ENCODE measurements at places on chromosomes 13 and 19.

- DNase-seq = no peak
Observed at GRCh38 chr19:35216016-35216832, 12.3 kb downstream of the FAM187B start.

- DNase-seq = no peak
Observed at GRCh38 chr13:50912851-50913250, 3.3 kb downstream of the RNASEH2B start.

GRCh38 chr13:78786459-78786858 lies 127.5 kb upstream of the OBI1 start:
- no peak for DNase-seq

GRCh38 chr19:29715701-29716581 lies 880 bp upstream of the C19orf12 start:
- DNase-seq = no peak

DNA sequence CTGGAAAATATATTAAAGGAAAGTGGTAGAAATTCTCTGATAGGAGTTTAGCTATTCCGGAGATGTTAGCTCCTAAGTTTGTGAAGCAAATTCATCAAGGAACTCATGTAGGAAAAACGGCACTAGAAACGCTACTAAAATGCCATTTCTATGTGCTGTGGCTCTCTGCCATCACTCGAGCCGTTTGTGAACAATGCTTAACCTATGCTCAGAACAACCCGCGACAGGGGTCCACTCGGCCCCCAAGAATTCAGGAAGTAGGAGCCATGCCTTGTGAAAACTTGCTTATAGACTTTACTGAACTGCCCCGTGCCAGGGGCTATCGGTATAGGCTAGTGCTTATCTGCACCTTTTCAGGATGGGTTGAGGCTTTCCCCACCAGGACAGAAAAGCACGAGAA lies 14.2 kb upstream of the SLC15A1 start:
- DNase-seq = no peak

DNA sequence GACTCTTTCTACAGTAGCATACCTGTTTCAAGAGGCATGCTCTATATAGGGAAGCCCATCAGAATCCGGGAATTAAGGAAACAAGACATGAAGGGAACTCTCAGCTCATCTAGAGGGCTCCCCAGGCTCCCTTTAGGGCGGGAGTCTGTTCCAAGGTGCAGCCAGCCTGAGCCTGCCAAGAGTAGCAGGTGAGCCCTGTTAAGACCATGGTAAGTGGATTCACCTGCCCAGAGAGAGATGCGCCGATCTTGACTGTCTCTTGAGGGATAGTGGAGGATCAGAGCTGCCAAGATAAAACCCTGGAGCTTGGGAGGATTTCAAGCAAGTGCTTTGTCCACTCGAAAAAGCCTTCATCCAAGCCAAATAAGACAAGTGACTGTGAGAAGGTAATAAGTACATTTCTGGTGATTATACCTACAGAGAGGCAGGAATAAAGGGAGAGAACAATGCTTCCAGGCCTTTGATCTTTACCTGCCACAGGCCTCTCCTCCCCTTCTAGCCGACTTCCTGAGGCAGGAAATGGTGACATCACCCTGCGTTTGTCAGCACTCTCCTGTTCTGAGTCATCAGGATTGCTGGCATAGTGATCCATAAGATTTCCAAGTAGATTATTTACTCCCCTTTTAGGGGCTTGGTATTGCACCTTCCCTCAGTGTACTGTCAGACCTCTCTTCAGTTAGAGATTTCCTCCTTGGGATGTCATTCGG lies 31.5 kb downstream of the KLF5 start:
- no peak for DNase-seq

DNA sequence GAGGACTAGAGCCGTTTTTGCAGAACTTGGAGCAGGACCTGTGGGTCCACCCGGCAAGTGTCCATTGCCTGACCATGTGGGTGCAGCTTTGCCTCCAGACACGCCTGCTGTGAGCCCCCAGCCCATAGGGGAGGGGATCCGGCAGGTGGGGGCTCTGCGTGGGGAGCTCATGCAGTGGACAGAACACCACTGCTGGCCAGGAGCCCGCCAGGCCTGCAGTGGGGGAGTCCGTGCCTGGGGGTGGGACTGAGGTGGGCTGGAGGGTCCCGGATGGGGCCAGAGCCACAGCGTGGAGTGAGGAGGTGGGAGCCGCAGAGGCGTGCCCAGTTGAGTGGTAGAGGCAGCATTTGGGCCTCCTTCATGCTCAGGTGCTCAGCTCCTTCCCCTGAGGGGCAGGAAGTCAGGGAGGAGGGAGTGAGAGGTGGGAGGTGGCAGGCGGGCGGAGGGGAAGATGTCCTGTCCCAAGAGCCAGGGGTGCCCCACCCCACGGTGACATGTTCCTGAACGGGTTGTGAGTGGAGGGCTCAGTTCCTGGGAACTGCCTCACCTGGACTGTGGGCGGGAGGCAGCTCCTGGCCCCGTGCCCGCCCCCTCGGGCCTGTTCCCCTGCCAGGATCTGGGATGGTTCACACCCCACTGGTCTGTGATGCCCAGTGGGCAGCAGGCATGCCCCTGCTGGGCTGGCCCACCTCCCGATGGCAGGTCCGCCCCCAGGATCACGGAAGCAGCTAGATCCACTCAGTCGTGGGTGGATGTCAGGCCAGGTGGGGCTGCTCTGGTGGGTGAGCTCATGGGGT lies 8.8 kb downstream of the ADAT3 start:
- no peak for DNase-seq

DNA sequence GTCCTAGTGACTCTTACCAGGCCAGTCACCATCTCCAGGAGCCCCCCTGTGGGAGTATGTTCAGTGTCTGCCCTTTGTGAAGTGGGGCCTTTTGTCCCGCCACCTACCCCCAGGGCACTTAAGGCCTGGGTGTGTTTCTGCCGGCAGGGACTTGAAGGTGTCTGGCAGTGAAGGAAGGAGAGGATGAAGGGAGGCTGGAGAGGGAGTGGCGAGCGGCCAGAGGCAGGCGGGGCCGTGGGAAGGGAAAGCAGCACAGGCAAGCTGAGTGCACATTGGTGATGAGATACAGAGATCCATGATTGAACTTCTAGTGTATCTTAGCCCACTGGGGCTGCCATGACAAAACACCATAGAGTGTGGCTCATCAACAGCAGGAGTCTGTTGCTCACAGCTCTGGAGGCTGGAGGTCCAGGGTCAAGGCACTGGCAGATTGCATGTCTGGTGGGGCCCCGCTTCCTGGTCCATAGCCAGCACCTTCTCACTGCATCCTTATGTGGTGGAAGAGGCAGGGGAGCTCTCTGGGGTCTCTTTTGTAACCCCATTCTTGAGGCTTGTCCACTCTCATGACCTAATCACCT lies 17.5 kb downstream of the CUL4A start:
- DNase-seq = no peak

- DNase-seq = no peak
Observed at GRCh38 chr13:95784161-95784899, 107.4 kb downstream of the DNAJC3 start.

GRCh38 chr19:57099199-57099661 lies 20.6 kb upstream of the USP29 start:
- DNase-seq = peak; percentile 89

DNA sequence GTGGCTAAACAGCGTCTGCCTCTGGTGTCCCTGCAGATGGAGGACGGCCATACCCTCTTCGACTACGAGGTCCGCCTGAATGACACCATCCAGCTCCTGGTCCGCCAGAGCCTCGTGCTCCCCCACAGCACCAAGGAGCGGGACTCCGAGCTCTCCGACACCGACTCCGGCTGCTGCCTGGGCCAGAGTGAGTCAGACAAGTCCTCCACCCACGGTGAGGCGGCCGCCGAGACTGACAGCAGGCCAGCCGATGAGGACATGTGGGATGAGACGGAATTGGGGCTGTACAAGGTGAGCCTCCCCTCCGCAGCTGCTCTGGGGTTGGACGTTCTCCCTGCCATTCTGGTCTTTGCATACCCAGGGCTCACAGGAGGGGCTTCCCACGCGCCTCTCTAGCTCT lies 19.9 kb downstream of the UHRF1 start:
- DNase-seq = no peak

GRCh38 chr13:38703255-38703654 lies 16.4 kb downstream of the FREM2 start:
- peak; percentile 62 for DNase-seq

- peak; percentile 22 for DNase-seq
Observed at GRCh38 chr13:106796280-106797047, 228.5 kb upstream of the ARGLU1 start.

- peak; percentile 53 for DNase-seq
Observed at GRCh38 chr13:76723551-76724232, 162.5 kb downstream of the KCTD12 start.

GRCh38 chr13:42747399-42747873 lies 33.9 kb upstream of the FAM216B start:
- no peak for DNase-seq

GRCh38 chr13:97485320-97485719 lies 51.4 kb downstream of the RAP2A start:
- no peak for DNase-seq

DNA sequence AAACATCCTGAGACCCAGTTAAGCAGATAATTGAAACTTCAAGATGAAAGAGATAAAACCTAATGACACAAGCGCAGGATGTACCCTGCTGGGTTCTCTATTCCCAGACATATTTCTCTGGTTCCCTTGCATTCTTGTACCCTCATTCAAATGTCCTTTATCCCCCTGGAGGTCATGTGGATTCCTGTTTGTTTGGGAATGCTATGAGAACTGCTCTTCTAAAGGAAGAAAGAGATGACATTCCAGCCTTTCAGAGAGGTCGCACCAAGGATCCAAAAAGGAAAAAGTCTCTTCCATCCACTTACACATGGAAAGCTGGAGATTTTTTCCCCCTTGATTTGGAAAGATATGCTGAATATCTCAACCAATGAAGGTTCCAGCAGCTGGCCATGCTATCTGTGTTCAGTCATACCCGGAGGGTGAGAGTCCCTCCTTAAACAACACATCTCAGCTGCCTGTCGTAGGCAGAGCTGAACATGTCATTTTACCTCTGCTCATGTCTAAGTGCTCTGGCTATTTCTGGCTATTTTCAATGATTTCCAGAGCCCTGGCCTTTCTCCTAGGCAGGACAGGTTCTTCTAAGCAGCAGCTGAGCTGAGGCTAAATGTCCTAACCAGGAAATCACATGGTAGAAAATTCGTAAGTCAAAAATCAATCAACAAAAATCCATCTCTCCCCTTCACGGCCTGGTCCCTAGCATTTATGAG lies 52.5 kb downstream of the C13orf42 start:
- no peak for DNase-seq

DNA sequence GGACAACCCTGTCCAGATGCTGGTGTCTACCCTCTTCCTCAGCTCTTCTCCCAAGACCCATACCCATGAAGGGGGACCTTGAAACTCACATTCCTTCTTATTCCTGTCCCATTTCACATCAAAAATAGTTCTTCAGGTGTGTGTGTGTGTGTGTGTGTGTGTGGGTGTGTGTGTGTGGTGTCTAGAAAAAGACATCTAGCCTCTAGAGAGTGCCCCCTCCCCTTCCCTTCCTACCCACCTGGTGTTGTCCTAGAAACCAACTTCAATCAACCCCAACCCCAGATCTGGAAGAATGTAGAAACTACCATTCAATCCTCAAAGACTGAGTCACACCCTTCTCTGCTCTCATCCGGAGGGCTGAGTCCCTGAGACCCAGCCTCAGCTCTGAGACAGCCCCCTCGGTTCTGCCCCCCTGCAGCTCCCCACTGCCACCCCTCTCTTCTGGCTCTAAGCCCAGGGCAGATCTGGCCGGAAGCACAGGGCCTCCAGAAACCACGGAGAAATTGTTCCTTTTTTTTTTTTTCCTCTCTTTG lies 3.5 kb downstream of the KCNN4 start:
- DNase-seq = peak; percentile 32

DNA sequence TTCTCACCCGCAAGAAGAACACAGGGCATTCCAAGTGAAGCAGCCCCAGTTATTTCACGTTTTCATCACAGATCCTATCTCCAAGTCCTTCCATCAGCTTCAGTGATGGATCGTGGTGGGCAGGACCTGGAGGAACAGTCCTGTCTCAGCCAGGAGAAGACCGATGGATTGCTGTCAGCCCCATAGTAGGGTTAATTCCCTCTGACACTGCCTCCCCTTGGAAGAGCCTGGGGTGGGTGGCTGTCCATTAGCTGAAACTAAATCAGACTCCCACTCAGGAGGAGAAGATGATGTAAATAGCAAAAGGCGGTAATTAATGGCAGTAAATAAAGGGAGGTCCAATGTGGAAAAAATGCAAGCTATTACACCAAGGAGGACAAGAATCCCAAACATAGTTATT lies 131.0 kb downstream of the TNFRSF19 start:
- DNase-seq = no peak

- no peak for DNase-seq
Observed at GRCh38 chr19:6958791-6959190, 62.4 kb downstream of the MBD3L2B start.

GRCh38 chr19:47644743-47645482 lies 36.0 kb downstream of the BICRA start:
- no peak for DNase-seq

DNA sequence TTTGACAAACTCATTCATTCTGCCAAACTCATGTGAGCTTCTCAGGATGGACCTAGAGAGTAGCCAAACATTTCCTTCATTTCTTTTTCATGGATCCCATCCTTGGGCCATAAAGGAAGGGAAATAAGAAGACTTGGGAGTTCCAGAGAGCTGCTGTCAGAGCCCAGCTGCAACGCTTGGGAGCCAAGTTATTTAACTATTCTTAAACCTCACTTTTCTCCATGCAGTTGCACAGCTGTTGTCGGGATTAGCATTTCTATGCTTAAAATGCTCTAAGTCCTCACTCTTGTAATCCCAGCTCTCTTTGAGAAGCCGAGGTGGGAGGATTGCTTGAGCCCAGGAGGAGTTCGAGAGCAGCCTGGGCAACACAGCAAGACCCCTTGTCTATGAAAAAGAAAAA lies 11.7 kb upstream of the CASP14 start:
- no peak for DNase-seq

GRCh38 chr19:48117515-48118130 lies 7.0 kb upstream of the PLA2G4C start:
- DNase-seq = no peak

GRCh38 chr13:39684531-39685137 lies 29.2 kb downstream of the COG6 start:
- peak; percentile 54 for DNase-seq

DNA sequence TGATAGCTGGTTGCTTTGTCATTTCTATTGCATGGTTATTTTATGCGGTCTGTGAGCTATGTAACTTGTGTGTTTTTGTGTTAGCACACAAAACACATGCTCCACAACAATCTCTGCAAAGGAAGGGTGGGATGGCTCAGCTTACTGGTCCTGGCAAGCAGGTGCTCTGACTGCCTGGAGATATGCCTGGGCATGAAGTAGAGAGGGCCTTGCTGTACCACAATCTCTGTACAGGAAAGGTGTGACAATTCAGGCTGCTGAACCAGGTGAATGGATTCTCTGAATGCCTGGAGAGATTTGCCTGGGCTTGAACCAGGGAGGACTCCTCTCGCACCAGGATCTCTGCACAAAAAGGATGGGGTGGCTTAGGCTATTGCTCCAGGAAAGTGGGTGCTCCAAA lies 69.5 kb downstream of the STOML3 start:
- DNase-seq = no peak

DNA sequence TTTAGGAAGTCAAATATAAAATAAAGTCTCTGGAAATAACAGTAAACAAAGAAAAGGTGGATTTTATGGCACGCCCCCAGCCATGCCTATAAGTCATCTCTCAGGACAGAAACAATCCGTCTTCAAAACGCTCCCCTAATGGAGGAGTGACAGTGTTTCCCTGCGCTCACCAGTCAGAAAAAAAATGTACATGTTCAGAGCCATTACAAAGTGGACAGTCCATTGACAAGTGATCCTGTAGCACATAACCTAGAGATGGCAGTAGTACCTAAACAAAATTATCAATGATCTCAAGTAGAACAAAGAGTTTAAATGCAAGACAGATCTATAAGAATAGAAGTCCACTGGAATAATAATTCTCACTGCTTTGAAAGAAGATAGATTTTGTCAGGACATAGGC lies 891.7 kb upstream of the MIR17HG start:
- no peak for DNase-seq
